Umbilical cord (tissue), 2 donors: ENCODE measurements at places on chromosomes 1 and 21. TPM values are rescaled to one million over a fixed set of nuclear protein-coding genes. Genes with fewer than 3 reads are reported as not detected.

ACTL8 gene
- total RNA-seq: 1.2 TPM

NFASC gene
- 6.0 TPM for total RNA-seq

WNT2B gene
- total RNA-seq: 4.8 TPM

RGSL1 gene
- 1.7 TPM for total RNA-seq

PIK3R3 gene
- 6.7 TPM for total RNA-seq

TIE1 gene
- total RNA-seq: 17.1 TPM

DNA sequence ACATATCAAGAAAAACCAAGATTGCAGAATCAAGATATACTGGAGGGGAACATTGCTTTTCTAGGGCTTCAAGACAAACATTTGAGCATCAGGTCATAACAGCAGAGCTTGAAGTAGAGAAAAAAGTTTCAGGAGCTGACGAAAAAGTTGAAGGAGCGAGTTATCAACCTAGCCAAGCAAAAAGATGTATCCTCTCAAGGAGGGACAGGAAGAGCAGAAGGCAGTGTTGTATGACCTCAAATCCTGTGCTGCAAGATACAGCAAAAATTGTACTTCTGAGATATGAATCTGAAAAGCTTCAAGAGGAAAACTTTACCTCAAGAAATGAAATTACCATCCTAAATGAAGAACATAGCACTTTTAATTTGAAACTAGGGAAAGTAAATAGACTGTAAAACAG lies 153.1 kb downstream of the AK5 start:
- DNase-seq: no peak

TNN gene
- not detected for total RNA-seq

- no peak for DNase-seq
These were observed 19.3 kb downstream of the TAL1 start for GRCh38 chr1:47212636-47213229.

MATN1 gene
- total RNA-seq: 0.72 TPM

GRCh38 chr1:3037281-3038040 lies 16.2 kb downstream of the ACTRT2 start:
- no peak for DNase-seq
